Gastrocnemius medialis (tissue), 4 donors: ENCODE measurements at places on chromosomes 16 and 17. TPM values are rescaled to one million over a fixed set of nuclear protein-coding genes. Genes with fewer than 3 reads are reported as not detected.

The CES4A gene
- total RNA-seq: 19.4 TPM

The CDH8 gene
- not detected for total RNA-seq

DNA sequence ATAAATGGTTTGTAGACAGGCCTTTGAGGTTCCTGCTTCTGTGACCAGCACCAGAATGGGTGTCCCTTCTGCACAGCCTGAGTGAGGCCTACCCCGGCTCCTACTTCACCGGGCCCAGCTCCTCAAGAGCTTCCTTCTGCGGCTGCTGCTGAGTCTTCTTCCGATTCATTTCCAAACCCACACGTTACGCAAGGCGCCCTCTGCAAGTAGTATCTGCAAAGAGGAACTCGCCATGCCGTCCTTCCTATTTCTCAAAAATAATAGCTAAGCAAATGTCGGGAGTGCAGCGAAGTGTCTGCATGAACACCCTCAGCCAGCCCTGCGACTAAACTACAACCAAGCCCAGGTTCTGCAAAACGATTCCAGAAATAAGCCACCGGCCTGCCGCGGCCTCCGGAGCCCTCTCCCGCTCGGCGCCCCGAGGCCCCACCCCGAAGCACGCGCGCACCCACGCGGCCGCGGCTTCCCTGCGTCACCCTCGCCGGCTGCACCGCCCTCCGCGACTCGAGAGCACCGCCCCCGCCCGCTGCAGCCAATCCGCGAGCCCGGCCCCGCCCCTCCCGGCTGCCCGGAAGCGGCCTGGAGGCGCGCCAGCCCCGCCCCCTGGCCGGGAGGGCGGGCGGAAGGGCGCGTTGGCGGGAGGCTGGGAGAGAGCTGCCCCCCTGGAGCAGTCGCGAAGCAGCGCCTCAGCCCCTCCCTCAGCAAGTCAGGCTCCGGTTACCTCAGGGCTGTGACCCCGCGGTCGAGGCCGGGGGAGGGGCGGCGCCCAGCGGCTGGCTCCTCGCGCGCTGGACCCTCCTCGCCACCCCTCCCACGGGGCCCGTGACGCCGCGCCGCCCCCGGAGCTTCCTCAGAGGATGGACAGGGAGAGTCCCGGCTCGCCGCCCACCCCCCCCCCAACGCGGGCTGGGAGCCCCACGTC is 8.3 kb downstream of the MNT start:
- H3K27me3 ChIP-seq: no peaks in the 10 kb centered on the region
- H3K4me3 ChIP-seq: peak overlapping the region; percentile 78
- peak overlapping the region; percentile 97 for H3K27ac ChIP-seq
- peaks cover 80% of the 10 kb centered on the region for H3K4me1 ChIP-seq

- DNase-seq: no peak
- H3K27ac ChIP-seq: no peak overlapping the region
- no peaks in the 10 kb centered on the region for H3K27me3 ChIP-seq
- no peaks in the 10 kb centered on the region for H3K36me3 ChIP-seq
These were observed 91.3 kb downstream of the METRNL start for GRCh38 chr17:83170571-83171260.

DNA sequence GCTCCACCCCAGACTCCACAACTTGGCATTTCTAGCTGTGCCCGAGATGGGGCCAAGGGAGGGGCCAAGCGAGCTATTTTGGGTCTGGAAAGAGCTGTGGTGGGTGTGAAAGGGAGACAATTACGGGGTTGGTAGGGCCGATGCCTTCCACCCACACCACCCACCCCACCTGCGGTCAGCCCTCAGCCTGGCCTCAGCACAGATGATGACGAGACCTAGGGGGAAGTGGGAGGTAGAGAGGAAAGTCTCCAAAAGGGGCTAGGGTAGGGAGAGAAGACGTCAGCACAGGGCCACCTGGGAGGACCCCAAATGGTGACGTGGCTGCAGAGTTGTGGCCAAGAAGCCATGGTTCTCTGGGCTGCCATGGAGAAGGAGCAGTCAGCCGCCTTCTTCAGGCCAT is 83.1 kb downstream of the SDK2 start:
- no peak for DNase-seq
- no peaks in the 10 kb centered on the region for H3K36me3 ChIP-seq

DNA sequence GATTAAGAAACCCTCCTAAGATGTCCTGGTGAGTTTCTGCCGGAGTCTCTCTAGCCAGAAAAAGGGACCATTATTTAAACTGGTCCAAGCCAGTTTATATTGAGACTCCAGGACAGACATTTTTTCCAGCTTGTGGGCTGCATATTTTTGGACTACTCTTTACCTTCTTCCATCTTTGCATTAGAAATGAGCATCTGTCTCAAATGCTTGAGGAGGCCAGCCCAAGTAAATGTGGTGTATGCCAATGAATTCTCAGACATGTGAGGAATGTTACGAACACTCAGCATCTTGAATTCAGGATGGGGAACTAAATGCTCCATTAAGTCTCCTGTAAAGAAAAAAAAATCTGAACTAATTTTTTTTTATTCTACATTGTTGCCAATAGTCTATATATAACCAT is 18.4 kb downstream of the TUBD1 start:
- H3K4me1 ChIP-seq: no peaks in the 10 kb centered on the region
- H3K27ac ChIP-seq: no peak overlapping the region
- no peaks in the 10 kb centered on the region for H3K27me3 ChIP-seq
- DNase-seq: no peak
- H3K36me3 ChIP-seq: no peaks in the 10 kb centered on the region
- no peak overlapping the region for H3K4me3 ChIP-seq

DNA sequence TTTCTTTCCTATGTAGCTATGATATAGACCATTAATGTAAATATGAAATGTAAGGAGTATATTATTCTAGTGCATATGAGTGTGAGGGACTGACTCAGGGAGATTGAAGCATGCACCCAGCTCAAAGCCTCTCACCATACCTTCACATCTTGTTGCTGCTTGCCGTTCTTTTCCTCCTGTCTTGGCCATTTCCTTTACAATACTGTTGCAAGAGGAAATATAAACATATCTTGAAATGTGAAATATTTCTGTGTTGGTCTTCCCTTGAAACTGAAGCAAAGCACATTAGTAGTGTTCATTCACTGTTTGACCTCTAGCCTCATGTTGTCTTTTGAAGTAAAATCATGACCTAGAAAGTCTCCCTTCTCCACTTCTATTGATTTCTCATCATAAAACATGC is 46.6 kb downstream of the PHKB start:
- DNase-seq: no peak
- peaks cover 9% of the 10 kb centered on the region for H3K4me1 ChIP-seq
- no peaks in the 10 kb centered on the region for H3K36me3 ChIP-seq
- no peak overlapping the region for H3K4me3 ChIP-seq
